DND-41 (cell line): ENCODE measurements at places on chromosomes 11 and 22.
A peak's percentile ranks its signal among the peaks of the same experiment; 100 is the strongest.

DNA sequence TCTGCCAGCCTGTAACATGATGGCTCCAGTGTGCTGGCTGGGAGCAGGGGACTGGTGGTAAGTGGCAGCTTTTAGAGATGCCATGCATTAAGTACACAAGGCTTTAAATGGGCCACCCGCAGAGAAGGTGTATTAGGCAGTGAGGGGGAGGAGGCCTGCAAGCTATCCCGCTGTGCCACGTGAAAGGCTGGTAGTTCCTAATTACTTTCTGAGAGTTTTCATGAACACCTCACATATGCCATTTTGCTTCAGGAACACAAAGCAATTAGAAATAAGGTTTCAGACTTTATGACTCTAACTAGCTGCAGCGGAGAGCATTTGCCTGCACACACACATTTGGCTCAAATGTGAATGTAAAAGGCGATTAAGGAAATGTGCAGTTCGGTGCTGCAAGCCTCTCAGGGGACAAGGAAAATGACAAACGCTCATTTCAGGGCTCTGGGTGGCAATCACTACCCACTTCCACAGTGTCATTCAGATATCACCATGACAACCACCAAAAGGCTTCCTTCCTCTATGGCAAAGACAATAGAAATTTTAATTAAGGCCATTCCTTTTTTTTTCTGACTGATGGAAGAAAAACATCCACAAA lies 116.6 kb downstream of the PLEKHA7 start:
- DNase-seq = no peak
- no peak overlapping the region for H3K27ac ChIP-seq
- H3K27me3 ChIP-seq = peaks cover 14% of the 10 kb centered on the region
- H3K4me1 ChIP-seq = no peaks in the 10 kb centered on the region

DNA sequence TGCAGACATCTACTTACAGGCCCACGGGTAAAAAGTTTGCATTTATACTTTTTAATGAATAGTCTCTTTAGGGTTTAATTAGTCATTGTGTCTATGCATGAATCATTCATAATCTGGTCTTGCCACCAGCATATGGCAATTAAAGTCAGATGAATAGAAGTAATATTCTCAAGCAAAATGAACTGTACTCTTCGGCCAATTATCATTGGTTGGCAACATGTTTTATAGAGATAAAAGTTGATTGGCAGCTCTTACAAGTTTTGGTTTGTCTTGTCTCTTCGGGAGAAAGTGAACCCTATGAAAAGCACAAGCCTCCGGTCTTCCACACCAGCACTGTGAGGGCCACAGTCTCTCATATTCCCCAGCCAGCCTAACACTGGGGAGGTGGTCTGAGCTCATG lies 97.8 kb downstream of the OSBP2 start:
- no peak for DNase-seq
- no peaks in the 10 kb centered on the region for H3K4me1 ChIP-seq
- H3K27me3 ChIP-seq = peaks cover 9% of the 10 kb centered on the region

DNA sequence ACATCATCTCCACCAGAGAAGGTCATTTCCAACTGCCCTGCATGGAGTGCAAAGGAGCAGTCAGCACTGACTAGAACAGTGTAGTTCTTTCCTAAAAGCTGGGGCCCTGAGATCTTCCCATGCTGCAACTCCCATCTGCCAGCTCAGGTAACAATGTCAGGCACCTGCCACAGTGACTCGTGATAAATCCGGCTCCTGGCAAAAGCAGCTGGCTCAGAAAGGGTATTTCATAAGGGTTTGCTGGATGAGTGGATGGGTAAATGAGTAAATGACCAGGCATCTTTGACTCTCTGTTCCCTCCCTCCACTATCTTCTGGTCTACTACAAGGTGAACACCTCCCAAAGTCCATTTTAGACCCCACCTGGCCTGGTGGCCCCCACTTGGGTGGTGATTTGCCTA lies 403.6 kb downstream of the NXPE2 start:
- H3K4me1 ChIP-seq = no peaks in the 10 kb centered on the region
- DNase-seq = no peak
- H3K36me3 ChIP-seq = no peaks in the 10 kb centered on the region
- H3K27me3 ChIP-seq = no peaks in the 10 kb centered on the region
- no peak overlapping the region for H3K27ac ChIP-seq

DNA sequence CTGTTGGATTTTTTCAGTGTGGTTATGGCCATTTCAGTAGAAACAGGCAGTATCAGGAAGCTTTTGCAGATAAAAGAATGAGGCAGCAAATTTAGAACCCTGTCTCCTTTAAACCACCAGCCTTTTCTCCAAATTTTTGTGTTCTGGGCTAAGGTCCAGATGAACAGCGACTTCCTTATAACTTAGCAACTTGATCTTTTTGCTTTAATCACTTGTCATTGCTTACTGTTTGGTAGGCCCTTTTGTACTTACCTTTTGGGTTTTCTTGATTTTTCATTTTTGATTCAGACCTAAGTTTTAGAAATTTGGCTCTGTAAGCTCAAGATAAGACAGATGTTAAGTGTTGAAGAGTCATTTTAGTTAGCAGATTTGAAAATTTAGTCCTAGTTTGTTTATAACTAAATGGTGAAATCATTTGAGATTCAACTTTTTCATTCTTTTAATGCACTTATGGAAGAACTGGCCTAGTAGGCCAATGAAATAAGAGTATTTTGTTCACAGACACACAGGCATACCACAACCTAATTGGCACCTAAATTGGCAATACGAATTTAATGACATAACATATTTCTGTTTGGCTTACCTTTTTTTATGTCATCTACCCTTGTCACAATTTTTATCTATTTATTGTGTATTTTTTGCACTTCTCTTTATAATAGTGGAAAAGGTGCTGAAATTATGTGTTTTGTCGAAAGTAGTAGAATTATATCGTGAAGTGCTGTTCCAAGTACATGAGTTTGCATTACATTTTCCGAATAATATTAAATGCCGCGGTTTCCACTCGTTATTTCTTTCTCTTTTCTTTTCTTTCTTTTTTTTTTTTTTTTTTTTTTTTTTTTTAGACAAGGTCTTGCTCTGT lies 2.1 kb downstream of the RTN3 start:
- H3K4me1 ChIP-seq = peaks cover 61% of the 10 kb centered on the region
- H3K27me3 ChIP-seq = no peaks in the 10 kb centered on the region
- H3K4me3 ChIP-seq = peak overlapping the region; percentile 81; the same call in 1 of the 2 replicates
- H3K27ac ChIP-seq = peak overlapping the region; percentile 89
- peaks cover 8% of the 10 kb centered on the region for H3K36me3 ChIP-seq

- no peak overlapping the region for H3K4me3 ChIP-seq
- no peak overlapping the region for H3K27ac ChIP-seq
- DNase-seq = no peak
- peaks cover 2% of the 10 kb centered on the region for H3K27me3 ChIP-seq
These were observed 65.8 kb upstream of the SEPTIN5 start for GRCh38 chr22:19648419-19648929.

DNA sequence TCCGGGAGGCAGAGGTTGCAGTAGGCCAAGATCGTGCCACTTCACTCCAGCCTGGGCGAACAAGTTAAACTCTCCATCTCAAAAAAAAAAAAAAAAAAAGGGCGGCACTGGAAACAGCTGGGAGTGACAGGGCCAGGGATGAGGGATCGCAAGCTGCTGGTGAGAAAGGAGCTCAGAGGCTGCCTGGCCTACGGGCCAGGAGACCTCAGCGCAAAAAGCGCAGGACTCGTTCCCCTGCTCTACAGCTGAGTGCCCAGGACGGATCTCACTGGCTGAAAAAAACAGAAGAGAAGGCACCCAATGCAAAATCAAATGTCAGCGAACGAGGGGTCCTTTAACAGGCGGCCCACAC lies 650 bp upstream of the NUP50 start:
- peak; percentile 47 for DNase-seq
- peak overlapping the region; percentile 54; the same call in 1 of the 2 replicates for H3K4me3 ChIP-seq
- no peaks in the 10 kb centered on the region for H3K27me3 ChIP-seq

- H3K4me1 ChIP-seq = peaks cover 14% of the 10 kb centered on the region
- H3K4me3 ChIP-seq = no peak overlapping the region
- H3K27me3 ChIP-seq = no peaks in the 10 kb centered on the region
- H3K27ac ChIP-seq = no peak overlapping the region
- H3K36me3 ChIP-seq = peaks cover 86% of the 10 kb centered on the region
These were observed 7.2 kb downstream of the PTDSS2 start for GRCh38 chr11:457111-457760.

- peaks cover 66% of the 10 kb centered on the region for H3K4me1 ChIP-seq
- no peak overlapping the region for H3K4me3 ChIP-seq
- H3K27ac ChIP-seq = peak overlapping the region; percentile 22; the same call in 1 of the 2 replicates
- DNase-seq = no peak
- no peaks in the 10 kb centered on the region for H3K27me3 ChIP-seq
These were observed 232.7 kb upstream of the B3GAT1 start for GRCh38 chr11:134644476-134645456.

DNA sequence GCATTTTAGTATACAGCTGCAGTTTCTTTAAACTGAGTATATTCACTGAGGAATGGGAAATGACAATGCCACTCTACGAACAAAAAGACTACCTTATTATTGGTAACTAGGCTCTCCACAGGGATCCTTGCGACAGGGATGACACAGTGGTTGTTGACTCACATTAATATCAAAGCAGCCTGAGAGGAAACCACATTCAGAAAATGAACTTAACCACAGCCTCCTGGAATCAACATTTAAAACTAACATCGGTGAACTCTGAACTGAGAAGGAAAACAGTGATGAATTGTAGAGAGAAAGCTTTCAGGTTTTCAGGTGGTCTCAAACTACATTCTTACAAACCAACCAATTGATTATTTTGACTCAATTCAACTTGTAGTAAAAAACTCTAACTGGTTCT lies 90.3 kb upstream of the MTMR2 start:
- peak; percentile 70 for DNase-seq
- H3K36me3 ChIP-seq = no peaks in the 10 kb centered on the region
- peaks cover 57% of the 10 kb centered on the region for H3K4me1 ChIP-seq
- H3K27me3 ChIP-seq = no peaks in the 10 kb centered on the region
- H3K4me3 ChIP-seq = no peak overlapping the region
- peak overlapping the region; percentile 89 for H3K27ac ChIP-seq

- no peaks in the 10 kb centered on the region for H3K36me3 ChIP-seq
- H3K4me1 ChIP-seq = no peaks in the 10 kb centered on the region
- H3K4me3 ChIP-seq = no peak overlapping the region
- peaks cover 8% of the 10 kb centered on the region for H3K27me3 ChIP-seq
These were observed 13.6 kb downstream of the CCKBR start for GRCh38 chr11:6273188-6273587.

GRCh38 chr11:57556041-57556440 lies 11.4 kb downstream of the UBE2L6 start:
- H3K27me3 ChIP-seq = no peaks in the 10 kb centered on the region
- peaks cover 91% of the 10 kb centered on the region for H3K36me3 ChIP-seq
- H3K27ac ChIP-seq = no peak overlapping the region
- no peak overlapping the region for H3K4me3 ChIP-seq
- no peak for DNase-seq

DNA sequence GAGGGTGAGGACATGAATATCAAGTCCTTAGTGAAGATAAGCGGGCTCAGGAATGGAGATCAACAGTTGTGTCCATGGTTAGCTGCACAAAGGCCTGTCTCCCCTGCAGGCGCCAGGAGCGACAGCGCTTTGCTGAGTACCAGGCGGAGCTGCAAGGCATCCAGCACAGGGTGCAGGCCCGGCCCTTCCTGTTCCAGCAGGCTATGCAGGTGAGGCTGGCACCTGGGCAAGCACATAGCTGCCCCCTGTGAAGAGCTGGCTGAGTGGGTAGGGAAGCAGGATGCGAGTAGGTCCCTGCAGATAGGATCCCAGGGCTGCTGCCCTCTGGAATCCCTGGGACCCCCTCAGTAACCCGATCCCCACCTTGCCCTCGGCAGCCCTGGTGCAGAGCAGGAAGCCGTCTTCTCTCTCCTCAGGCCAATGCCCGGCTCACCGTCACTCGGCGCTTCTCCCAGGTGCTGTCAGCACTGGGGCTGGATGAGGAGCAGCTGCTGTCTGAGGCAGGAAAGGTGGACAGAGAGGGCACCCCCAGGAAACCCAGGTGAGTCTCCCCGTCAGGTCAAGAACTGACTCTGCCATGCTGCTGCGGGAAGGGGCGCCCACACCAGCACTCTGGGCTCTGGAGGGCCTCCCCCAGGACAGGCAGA lies 2.6 kb upstream of the SART1 start:
- H3K27me3 ChIP-seq = no peaks in the 10 kb centered on the region
- H3K4me3 ChIP-seq = no peak overlapping the region
- no peak for DNase-seq
- H3K4me1 ChIP-seq = peaks cover 31% of the 10 kb centered on the region

GRCh38 chr22:26804315-26804714 lies 146.9 kb downstream of the MIAT start:
- H3K4me3 ChIP-seq = no peak overlapping the region
- DNase-seq = no peak
- H3K27ac ChIP-seq = no peak overlapping the region
- H3K27me3 ChIP-seq = no peaks in the 10 kb centered on the region

- peaks cover 4% of the 10 kb centered on the region for H3K27me3 ChIP-seq
- H3K36me3 ChIP-seq = no peaks in the 10 kb centered on the region
- DNase-seq = peak; percentile 31
- H3K4me1 ChIP-seq = peaks cover 28% of the 10 kb centered on the region
These were observed 2.7 kb downstream of the DCDC1 start for GRCh38 chr11:31366795-31367194.

- no peak overlapping the region for H3K4me3 ChIP-seq
- H3K4me1 ChIP-seq = peaks cover 22% of the 10 kb centered on the region
- no peaks in the 10 kb centered on the region for H3K27me3 ChIP-seq
- no peaks in the 10 kb centered on the region for H3K36me3 ChIP-seq
These were observed 382.2 kb upstream of the ANO5 start for GRCh38 chr11:21810650-21811049.

- H3K4me3 ChIP-seq = no peak overlapping the region
- DNase-seq = peak; percentile 73
- H3K27me3 ChIP-seq = no peaks in the 10 kb centered on the region
- H3K36me3 ChIP-seq = no peaks in the 10 kb centered on the region
These were observed 157.0 kb upstream of the TIMP3 start for GRCh38 chr22:32644252-32645100.

DNA sequence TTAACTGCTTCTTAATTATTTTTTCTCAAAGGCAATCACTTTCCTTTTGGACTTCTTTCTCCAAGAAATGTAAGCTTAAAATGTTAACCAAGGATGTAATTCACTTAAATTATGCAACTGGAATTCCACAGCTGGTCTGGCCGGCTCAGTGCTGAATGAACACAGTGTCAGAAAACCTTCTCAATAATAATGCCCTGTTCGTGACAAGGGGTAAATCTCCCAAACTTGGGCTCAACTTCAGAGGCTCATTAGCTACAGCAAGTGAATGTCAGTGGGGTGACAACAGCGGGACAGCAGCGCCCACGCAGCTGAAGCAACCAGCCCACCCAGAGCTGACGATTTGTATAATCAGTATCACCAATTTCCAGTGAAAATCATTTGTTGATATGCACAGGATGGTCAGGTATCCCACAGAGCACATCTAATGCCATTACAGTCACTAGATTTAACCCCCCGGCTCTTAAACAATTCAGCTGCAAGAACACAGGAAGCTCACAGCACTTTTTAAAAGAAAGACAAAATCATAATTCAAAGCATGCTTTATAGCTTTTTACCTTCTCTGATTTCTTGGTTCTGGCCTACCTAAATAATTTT lies 704.8 kb downstream of the DLG2 start:
- no peak for DNase-seq
- no peak overlapping the region for H3K4me3 ChIP-seq
- no peaks in the 10 kb centered on the region for H3K4me1 ChIP-seq

- no peak overlapping the region for H3K4me3 ChIP-seq
- H3K27me3 ChIP-seq = peaks cover 19% of the 10 kb centered on the region
- no peak for DNase-seq
- no peaks in the 10 kb centered on the region for H3K4me1 ChIP-seq
These were observed 499.6 kb downstream of the BRD1 start for GRCh38 chr22:49328118-49328475.
